ENCODE measurements at places on chromosomes 4 and X.

DNA sequence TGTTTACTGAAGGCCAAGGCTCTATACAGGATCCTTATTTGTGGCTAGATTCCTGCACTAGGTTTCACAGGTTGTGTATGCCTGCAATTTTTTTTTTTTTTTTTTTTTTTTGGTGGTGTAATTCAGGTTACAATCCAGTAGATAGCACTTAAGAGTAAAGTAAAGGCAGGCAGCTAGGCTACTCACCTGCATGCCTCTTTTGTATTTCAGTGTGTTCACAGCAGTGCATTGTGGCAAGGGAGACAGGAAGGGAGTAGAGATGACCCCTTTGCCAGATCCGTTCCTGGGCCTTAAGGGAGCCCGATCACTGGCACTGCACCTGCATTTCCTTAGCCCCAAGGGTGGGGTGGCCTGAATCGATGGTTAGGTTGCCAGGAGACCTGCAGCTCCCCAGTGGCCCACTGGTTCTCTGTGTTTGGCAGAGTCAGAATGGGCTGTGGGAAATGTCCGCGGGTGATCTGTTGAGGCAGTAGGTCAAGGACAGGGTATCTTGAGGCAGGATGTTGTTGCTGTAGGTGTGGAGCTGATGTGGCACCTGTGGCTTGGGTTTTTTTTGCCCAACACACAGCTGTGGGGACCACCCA is 374.9 kb upstream of the AADAT start:
- DNase-seq: no peak

DNA sequence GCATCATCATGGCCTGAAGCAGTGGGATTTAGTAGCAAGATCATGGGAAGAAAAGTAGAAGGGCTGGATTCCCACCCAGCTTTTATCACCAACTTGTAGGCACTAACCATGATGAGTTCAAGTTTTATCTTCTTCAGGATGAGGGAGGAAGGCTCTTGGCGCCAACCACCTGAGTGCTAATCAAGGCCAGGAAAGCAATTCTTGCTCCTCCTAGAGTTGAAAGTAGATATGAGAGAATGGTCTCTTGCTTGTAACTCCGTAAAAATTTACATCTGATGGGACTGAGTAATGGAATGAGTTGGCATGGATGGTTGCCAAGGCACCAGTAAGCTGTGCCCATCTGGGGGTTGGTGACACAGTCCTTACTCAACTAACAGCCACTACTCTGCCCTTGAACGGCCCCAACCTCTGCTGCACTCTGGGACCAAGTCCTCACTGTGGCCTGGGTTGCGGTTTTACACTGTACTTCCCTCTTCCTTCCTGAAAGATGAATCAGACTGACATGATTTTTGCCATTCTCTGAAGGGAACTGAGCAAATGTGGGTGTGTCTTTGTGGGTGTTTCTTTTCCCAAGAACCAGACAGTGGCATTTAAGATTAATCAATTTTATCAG is 39.4 kb upstream of the NDP start:
- peak; percentile 73 for DNase-seq

- no peak for DNase-seq
Measured at GRCh38 chrX:292900-293897, 12.0 kb downstream of the PLCXD1 start.

- no peak for DNase-seq
Measured at GRCh38 chr4:8639021-8639420, 46.5 kb downstream of the CPZ start.

- peak; percentile 10 for DNase-seq
Measured at GRCh38 chrX:13357925-13358324, 38.1 kb upstream of the ATXN3L start.

- no peak for DNase-seq
Measured at GRCh38 chr4:71232846-71233245, 106.0 kb upstream of the SLC4A4 start.

GRCh38 chrX:138504273-138504672 is 207.2 kb downstream of the FGF13 start:
- DNase-seq: no peak
